H1 (cell line): ENCODE measurements at places on chromosomes 4 and X.

DNA sequence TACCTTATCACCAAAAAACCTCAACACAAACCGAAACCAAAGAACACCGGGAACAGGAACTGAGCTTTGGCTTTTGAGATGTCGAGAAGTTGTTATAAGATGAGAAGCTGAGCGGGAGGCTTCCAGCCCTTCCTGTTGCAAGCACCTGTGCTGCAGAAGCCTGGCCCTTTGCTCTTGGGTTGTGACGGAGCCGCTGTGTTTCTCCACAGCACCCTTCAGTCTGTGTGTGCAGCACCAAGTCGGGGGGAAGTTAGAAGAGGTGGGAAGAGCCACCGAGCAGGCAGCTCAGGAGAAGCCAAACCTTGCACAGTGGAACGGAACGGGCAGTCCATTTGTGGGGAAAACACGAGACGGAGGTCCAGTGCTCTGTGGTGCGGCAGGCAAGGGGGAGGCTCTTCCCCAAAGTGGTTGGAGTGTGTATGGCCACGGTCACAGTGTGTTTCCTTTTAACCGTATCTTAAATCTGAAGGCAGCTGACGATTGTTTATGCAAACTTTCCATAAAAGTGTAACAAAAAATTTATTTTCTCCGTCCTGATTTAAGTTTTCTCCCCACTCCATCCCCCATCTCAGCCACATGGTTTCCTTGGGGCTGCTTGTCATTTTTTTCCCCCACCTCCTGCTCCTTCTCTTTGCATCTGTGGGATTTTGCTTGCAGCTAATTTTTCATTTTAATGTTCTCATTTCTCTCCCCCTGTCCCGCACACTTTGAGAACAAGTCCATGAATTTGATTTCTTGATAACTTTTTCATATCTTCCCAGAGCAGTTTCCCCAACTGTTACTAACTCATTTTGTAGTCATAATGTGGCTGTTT lies 123.7 kb downstream of the STOX2 start:
- H3K36me3 ChIP-seq, result no peaks in the 10 kb centered on the region
- no peak overlapping the region for H3K4me3 ChIP-seq
- DNase-seq, result no peak
- H3K27me3 ChIP-seq, result no peaks in the 10 kb centered on the region

DNA sequence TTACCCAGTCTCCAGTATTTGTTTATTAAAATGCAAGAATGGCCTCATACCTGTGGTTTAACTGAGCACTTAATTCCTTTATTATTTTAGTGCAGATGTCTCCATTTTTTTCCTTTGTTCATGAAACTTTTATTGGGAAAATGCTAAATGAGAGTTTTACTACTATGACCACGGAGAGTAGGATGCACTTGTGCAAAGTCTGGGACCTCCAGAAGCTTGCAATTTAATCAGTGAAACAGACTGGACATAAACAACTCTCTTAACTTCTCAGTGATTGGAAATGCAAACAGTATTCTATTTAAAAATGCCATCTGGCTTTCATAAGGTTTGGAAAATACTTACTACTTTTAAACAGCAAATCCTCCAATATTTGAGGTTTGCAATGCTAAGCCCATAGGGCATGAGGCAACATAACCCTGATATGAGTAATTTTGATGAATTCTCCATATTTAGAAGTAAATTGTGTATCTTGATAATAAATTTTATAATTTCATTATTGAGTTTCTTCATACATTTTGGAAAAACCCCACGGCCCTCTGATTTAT lies 718.7 kb upstream of the MAGEB2 start:
- H3K36me3 ChIP-seq, result no peaks in the 10 kb centered on the region
- no peak overlapping the region for H3K27ac ChIP-seq
- no peak for DNase-seq
- no peaks in the 10 kb centered on the region for H3K4me1 ChIP-seq
- H3K27me3 ChIP-seq, result no peaks in the 10 kb centered on the region

- H3K27me3 ChIP-seq, result no peaks in the 10 kb centered on the region
- no peak for DNase-seq
- no peaks in the 10 kb centered on the region for H3K4me1 ChIP-seq
- H3K4me3 ChIP-seq, result no peak overlapping the region
- no peaks in the 10 kb centered on the region for H3K36me3 ChIP-seq
Observed at GRCh38 chr4:6751611-6752485, 30.7 kb upstream of the KIAA0232 start.

GRCh38 chr4:54558889-54559677 lies 98.7 kb upstream of the KIT start:
- H3K27me3 ChIP-seq, result no peaks in the 10 kb centered on the region
- no peak overlapping the region for H3K4me3 ChIP-seq
- H3K4me1 ChIP-seq, result no peaks in the 10 kb centered on the region; the same call in 1 of the 2 replicates

DNA sequence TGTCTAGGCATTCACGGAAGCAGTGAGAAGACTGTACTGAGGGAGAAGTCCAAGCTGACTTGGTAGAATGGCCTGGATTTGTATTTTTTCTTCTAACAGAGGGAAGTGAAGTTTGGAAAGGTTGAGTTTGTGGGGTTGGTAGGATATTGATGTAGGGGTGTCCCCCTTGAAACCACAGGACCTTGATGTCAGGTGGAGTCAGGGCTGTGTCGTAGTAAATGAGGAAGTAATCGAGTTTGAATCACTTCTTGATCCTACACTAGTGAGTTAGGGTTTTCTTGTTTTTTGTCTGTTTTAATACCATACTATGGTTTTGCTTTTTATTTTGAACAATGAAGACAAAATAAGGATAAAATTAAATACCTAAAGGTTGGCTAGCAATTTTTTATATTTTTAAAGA lies 30.1 kb upstream of the ANAPC4 start:
- H3K4me1 ChIP-seq, result no peaks in the 10 kb centered on the region
- H3K36me3 ChIP-seq, result no peaks in the 10 kb centered on the region
- no peak overlapping the region for H3K4me3 ChIP-seq
- DNase-seq, result no peak

DNA sequence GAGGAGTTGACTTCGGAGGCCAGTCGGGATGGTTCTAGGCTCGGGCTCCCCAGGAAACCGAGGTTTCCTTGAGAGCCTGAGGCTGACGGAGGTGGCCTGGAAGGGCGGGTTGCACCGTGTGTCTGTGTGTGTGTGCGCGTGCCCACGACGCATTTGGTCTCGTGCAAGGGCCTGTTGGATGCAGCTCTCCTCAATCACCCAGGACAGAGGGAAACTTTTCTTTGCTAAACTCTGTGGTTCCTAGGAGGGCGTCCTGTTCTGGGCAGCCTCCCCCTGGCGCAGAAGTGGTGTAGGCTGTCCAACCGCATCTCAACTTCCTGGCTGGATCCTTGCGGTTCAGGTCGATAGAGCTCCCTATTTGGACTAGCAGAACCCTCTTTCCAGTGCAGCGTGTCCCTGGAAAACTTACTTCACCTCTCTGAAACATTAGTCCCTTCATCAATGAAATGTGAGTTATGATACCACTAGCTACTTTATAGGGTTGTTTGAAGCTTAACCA lies 973 bp downstream of the STK32B start:
- peak overlapping the region; percentile 63 for H3K4me3 ChIP-seq
- peaks cover 7% of the 10 kb centered on the region for H3K4me1 ChIP-seq
- H3K27ac ChIP-seq, result no peak overlapping the region
- H3K27me3 ChIP-seq, result peaks cover 15% of the 10 kb centered on the region

GRCh38 chr4:150694438-150694837 lies 112.5 kb downstream of the MAB21L2 start:
- H3K36me3 ChIP-seq, result no peaks in the 10 kb centered on the region
- no peak overlapping the region for H3K27ac ChIP-seq
- H3K4me1 ChIP-seq, result no peaks in the 10 kb centered on the region
- H3K27me3 ChIP-seq, result no peaks in the 10 kb centered on the region

- no peak for DNase-seq
- no peak overlapping the region for H3K27ac ChIP-seq
- H3K27me3 ChIP-seq, result no peaks in the 10 kb centered on the region
- no peak overlapping the region for H3K4me3 ChIP-seq
- peaks cover 71% of the 10 kb centered on the region for H3K36me3 ChIP-seq
Observed at GRCh38 chr4:2941138-2942036, 21.8 kb downstream of the NOP14 start.
